ENCODE measurements at places on chromosomes 12 and 14.

DNA sequence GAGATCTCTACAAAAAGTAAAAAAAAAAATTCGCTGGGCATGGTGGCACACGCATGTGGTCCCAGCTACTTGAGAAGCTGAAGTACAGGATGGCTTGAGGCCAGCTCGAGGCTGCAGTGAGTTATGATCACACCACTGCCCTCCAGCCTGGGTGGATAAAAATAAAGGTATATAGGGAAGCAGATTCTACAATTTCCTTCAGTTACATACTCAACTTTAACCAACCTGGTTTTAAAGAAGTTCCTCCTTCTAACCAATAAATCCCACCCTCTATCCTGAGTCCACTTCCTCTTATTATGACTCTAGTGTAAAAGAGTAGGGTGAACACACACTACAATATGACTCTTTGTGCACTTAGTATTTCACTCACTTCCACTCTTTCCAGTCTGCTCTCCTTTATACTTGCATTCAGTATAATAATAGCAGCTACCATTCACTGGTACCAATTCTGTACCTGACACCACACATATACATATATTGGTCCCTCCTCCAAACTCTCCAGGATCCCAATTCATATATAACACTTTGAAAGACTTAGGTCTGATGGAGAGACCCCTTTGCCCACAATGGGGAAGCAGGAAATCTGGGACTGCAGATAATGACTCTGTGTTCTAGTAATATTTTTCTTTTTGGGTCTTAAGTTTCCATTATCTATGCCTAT, 2.3 kb downstream of the ARF3 start:
- DNase-seq, result no peak

GRCh38 chr12:31804185-31804504, 75.3 kb upstream of the AMN1 start:
- DNase-seq, result no peak

GRCh38 chr12:110546339-110546738, 36.8 kb downstream of the PPTC7 start:
- no peak for DNase-seq

- no peak for DNase-seq
These were observed 933.8 kb downstream of the TMEM121 start for GRCh38 chr14:106459971-106460730.

- no peak for DNase-seq
These were observed 575 bp upstream of the FMNL3 start for GRCh38 chr12:49707812-49708147.

GRCh38 chr12:47979166-47979565, 15.8 kb downstream of the TMEM106C start:
- DNase-seq, result no peak

DNA sequence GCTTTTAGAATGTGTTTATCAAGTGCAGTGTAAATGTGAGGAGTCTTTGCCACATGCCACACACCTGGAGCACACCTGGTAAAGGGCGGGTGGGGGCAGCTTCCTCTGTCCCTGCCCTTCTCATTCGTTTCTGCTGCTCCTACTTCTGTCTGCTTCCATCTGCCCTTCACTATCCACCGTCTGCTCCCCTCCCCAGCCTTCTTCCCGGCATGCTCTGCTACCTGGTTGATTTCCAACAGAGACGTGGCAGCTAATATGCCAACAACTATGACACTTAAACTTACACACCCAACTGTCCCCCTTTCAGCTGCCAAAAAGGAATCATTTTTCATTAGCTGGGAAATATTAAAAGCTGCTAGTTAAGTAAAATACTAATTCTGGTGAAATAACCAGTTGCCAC, 9.1 kb upstream of the CARMIL3 start:
- DNase-seq, result no peak

GRCh38 chr12:68792952-68793351, 15.0 kb upstream of the MDM2 start:
- DNase-seq, result peak; percentile 90

- no peak for DNase-seq
These were observed 90.8 kb downstream of the PRICKLE1 start for GRCh38 chr12:42498549-42499247.

GRCh38 chr12:124616394-124617221, 49.2 kb upstream of the NCOR2 start:
- DNase-seq, result no peak

GRCh38 chr12:8562310-8562709, 21.6 kb upstream of the CLEC4E start:
- DNase-seq, result no peak

DNA sequence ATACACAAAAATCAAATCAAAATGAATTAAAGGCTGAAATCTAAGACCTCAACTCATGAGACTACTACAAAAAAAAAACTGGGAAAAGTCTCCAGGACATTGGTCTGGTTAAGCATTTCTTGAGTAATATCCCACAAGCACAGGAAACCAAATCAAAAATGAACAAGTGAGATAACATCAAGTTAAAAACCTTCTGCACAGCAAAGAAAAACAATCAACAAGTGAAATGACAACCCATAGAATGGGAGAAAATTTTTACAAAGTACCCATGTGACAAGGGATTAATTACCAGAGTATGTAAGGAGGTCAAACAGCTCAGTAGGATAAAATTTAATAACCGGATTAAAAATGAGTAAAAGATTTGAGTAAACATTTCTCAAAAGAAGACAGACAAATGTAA, 338.7 kb downstream of the SLC16A7 start:
- no peak for DNase-seq

DNA sequence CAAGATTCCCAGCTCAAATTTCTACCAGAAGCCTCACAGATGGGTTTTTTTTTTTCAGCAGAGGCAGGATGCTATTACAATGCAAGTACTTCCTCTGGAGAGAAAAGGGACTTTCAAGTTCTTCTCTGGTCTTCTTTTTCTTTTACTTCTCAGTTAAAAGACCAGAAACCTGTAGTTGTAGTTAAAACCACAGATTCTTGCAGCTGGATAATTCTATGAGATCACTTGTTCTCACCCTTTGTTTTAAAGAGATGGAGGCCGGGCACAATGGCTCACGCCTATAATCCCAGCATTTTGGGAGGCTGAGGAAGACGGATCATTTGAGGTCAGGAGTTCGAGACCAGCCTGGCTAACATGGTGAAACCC, 47.6 kb upstream of the OVCH1 start:
- no peak for DNase-seq

DNA sequence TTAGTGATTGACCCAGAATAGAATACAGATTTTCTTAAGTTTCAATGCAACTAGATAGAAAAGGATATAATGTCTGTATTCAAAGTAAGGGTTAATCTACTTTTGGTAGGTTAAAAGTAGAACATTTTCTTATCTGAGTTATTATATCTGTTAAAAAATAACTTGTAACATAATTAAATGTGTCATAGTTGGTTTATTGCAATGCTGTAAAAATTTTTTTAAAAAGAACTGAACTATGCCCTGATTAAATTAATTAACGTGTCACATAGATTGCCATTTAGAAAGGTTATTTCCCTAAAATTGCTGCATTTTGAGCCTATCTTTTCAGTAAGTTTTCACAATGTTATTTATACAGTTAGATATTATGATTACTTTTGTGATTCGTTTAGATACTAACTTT, 89.2 kb downstream of the PDE3A start:
- no peak for DNase-seq

DNA sequence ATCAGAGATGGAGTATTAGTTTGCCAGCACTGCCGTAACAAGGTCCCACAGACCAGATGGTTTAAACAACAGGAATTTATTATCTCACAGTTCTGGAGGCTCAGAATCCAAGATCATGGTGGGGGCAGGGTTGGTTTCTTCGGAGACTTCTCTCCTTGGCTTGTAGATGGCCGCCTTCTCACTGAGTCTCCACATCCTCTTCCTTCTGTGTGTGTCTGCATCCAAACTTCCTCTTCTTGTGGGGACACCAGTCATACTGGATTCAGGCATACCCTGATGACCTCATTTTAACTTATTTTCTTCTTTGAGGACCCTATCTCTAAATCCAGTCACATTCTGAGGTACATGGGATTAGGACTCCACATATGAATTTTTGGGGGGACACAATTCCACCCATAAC, 455.5 kb downstream of the RGS6 start:
- DNase-seq, result no peak
